ENCODE measurements at places on chromosomes 4 and X. TPM values are rescaled to one million over a fixed set of nuclear protein-coding genes. Genes with fewer than 3 reads are reported as not detected.

GRCh38 chr4:10577018-10577417 is 107.5 kb downstream of the CLNK start:
- no peak for DNase-seq

- DNase-seq, result no peak
Observed at GRCh38 chr4:8831221-8832112, 40.2 kb downstream of the HMX1 start.

PGAM4 gene
- not detected for total RNA-seq

DNA sequence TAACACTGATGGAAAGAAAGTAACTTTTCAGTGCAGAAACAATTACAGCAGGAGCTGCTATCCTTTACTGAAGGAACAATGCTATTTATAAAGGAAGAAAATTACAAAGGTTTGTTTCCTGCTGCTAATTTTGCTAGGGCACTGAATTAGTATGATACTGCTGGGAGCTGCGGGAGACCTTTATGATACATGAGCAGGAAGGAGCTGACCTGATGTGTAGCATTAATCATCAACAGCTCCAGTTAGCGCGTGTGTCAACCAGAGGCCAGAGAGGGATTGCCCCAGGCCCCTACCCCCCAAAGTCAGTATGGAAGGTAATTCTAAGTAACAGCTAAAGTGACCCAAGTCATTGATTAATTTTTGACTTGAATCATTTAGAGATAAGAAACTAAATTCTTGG is 728.9 kb downstream of the PCDH18 start:
- no peak for DNase-seq

ZMAT1 gene
- total RNA-seq, result 0.29 TPM

IL3RA gene
- total RNA-seq, result 0.88 TPM

GCNA gene
- 4.3 TPM for total RNA-seq

- DNase-seq, result no peak
Observed at GRCh38 chr4:81650606-81651242, 179.0 kb upstream of the RASGEF1B start.

DNA sequence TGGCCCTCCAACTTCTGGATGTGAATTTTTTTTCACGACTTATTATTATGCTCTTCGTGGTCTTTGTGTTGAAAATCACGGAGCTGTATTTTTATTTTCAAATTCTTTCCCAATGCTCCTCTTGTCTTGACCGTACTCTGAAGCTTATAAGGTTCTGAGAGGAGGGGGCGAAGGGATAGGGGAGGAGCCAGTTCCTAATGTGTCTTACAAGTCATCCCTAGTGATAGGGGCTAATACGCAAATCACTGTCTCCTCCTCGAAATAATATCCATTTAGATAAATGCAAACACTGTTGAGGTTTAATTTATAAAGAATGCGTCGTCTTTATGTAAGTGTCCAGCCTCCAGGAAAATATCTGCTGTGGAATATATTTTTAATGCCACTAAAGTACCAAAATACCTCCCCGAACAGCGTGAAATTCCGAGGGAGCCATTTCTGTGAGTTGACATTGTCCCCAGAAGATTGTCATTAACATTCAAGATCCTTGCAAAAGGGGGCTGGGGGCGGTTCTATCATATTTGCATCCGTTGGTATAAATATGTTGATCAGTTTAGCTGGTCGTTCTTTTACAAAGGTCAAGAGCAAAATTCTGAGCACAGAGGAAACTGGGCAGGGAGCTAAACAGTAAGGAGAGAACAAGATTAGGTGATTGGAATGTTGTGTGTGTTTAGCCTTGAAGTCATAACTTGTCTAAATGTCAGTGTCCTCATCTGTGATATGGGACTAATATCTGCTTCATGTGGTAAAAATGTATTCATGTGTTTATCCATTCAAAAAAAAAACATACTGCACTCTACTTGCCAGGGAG is 3.7 kb upstream of the FAT1 start:
- no peak for DNase-seq

GRCh38 chrX:19647731-19648588 is 132.7 kb upstream of the MAP3K15 start:
- no peak for DNase-seq

GRCh38 chr4:8641931-8642650 is 49.5 kb downstream of the CPZ start:
- DNase-seq, result no peak

GRCh38 chr4:101862595-101862994 is 72.1 kb downstream of the BANK1 start:
- DNase-seq, result no peak

DNA sequence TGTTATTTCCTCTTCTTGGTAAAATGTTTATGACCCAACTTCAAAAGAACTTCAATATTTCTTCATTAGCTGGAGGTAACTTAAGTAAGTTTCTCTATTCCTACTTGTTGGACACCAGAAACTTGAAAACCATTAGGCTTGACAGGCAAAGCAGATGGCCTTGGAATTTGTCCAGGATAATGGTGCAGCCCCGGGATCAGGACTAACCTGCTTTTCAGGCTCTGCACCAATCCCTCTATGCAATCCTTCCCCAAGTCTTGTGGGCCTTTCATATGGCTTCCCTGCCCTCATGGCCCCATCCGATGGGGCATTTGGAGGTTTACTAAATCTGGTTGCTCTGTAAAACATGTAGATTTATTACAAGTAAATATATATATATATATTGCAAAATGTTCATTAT is 68.5 kb downstream of the SPINK2 start:
- DNase-seq, result no peak

GRCh38 chr4:47068986-47069385 is 37.6 kb downstream of the GABRB1 start:
- peak; percentile 88 for DNase-seq

- no peak for DNase-seq
Observed at GRCh38 chr4:185830263-185830994, 18.4 kb upstream of the SORBS2 start.

GRCh38 chr4:10108818-10109783 is 7.5 kb downstream of the WDR1 start:
- DNase-seq, result peak; percentile 87

GRCh38 chr4:22510750-22511149 is 5.1 kb downstream of the ADGRA3 start:
- DNase-seq, result no peak

GRCh38 chrX:43581888-43582539 is 74.1 kb upstream of the MAOA start:
- DNase-seq, result no peak

GRCh38 chrX:40524423-40524822 is 56.3 kb upstream of the ATP6AP2 start:
- no peak for DNase-seq

DNA sequence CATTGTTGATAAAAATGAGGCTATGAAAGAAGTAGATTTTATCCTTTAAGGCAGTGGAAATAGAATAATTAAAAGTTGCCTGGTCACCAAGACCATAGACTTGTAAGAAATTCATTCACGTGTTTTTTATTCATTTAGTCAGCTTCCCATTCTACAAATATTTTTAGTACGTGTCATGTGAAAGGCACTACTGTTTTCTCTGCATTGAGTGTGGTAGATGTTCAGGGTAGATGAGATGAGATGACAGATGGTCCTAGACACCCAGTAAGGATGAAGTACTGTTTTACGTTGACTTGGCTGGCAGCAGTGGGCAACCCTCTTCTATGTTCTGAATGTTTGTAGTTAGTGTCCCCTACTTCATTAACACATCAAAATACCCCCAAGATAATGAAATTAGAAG is 228.1 kb downstream of the ARHGAP24 start:
- DNase-seq, result peak; percentile 10

Measured in osteoblast (primary cell).